Activated CD8-positive, alpha-beta memory T cell treated with anti-CD3 and anti-CD28 coated beads, Interleukin-2, amount 10 ng/mL, durations not matched to agents 7 days and 5 days (primary cell): ENCODE measurements at places on chromosomes 6 and 20.

- H3K27ac ChIP-seq: no peak overlapping the region
- DNase-seq: no peak
- peaks cover 3% of the 10 kb centered on the region for H3K27me3 ChIP-seq
- peaks cover 19% of the 10 kb centered on the region for H3K4me1 ChIP-seq
- peaks cover 2% of the 10 kb centered on the region for H3K36me3 ChIP-seq
These were observed 77.4 kb upstream of the TMEM170B start for GRCh38 chr6:11460001-11460668.

- no peak overlapping the region for H3K27ac ChIP-seq
- no peaks in the 10 kb centered on the region for H3K4me1 ChIP-seq
- peaks cover 3% of the 10 kb centered on the region for H3K27me3 ChIP-seq
- no peak for DNase-seq
- H3K4me3 ChIP-seq: no peak overlapping the region
These were observed 67.0 kb upstream of the SIRPA start for GRCh38 chr20:1827974-1828785.

- H3K27ac ChIP-seq: no peak overlapping the region
- H3K36me3 ChIP-seq: no peaks in the 10 kb centered on the region
- H3K4me3 ChIP-seq: no peak overlapping the region
These were observed 120.4 kb downstream of the MYLK4 start for GRCh38 chr6:2630359-2630758.

DNA sequence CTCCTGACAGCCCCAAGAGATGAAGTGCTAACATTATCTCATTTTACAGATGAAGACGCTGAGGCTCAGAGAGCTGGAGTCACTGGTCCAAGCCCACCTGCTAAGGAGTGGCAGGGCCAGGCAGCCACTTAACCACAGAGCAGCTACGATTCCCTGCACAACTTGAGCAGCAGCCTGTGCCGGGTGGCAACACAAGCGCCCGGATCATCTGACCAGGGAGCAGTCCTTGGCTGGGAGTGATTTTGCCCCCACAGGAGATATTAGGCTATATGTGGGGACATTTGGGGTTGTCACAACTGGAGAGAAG is 93.2 kb upstream of the PTPN1 start:
- no peak for DNase-seq
- H3K4me1 ChIP-seq: no peaks in the 10 kb centered on the region
- no peak overlapping the region for H3K4me3 ChIP-seq
- H3K27ac ChIP-seq: no peak overlapping the region
- H3K27me3 ChIP-seq: peaks cover 34% of the 10 kb centered on the region

GRCh38 chr20:57676589-57677583 is 32.9 kb downstream of the PMEPA1 start:
- H3K27me3 ChIP-seq: peaks cover 11% of the 10 kb centered on the region
- no peak overlapping the region for H3K4me3 ChIP-seq
- DNase-seq: no peak
- H3K36me3 ChIP-seq: no peaks in the 10 kb centered on the region
